Astrocyte (in vitro differentiated cells and primary cell): ENCODE measurements at places on chromosomes 16 and 17. TPM values are rescaled to one million over a fixed set of nuclear protein-coding genes. Genes with fewer than 3 reads are reported as not detected.

- H3K36me3 ChIP-seq = no peaks in the 10 kb centered on the region
- H3K4me3 ChIP-seq = no peak overlapping the region
- no peak for DNase-seq
- peaks cover 14% of the 10 kb centered on the region for H3K4me1 ChIP-seq
- H3K27me3 ChIP-seq = no peaks in the 10 kb centered on the region
These were observed 68.6 kb upstream of the TOB1 start for GRCh38 chr17:50934672-50935220.

GRCh38 chr16:89055894-89056555 lies 37.6 kb upstream of the ACSF3 start:
- DNase-seq = no peak
- H3K36me3 ChIP-seq = no peaks in the 10 kb centered on the region
- no peaks in the 10 kb centered on the region for H3K4me1 ChIP-seq
- peaks cover 7% of the 10 kb centered on the region for H3K27me3 ChIP-seq
- H3K27ac ChIP-seq = no peak overlapping the region

GRCh38 chr17:8628172-8628571 lies 2.4 kb downstream of the MYH10 start:
- no peak for DNase-seq
- H3K36me3 ChIP-seq = no peaks in the 10 kb centered on the region
- H3K4me1 ChIP-seq = peaks cover 24% of the 10 kb centered on the region
- H3K27me3 ChIP-seq = no peaks in the 10 kb centered on the region

DNA sequence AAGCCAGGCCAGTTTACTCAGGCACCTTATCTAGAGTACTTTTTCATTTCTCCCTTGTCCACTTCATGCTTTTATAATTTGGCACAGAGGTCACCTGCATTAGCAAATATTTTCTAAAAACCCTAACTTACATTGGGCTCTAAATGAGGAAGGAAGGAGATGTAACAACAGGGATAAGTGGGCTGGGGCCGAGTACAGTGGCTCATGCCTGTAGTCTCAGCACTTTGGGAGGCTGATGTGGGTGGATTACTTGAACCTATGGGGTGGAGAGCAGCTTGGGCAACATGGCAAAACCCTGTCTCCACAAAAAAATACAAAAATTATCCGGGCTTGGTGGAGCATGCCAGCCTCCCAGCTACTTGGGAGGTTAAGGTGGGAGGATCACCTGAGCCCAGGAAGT lies 55.9 kb downstream of the TMEM100 start:
- no peak for DNase-seq
- no peaks in the 10 kb centered on the region for H3K4me1 ChIP-seq
- no peak overlapping the region for H3K4me3 ChIP-seq

DNA sequence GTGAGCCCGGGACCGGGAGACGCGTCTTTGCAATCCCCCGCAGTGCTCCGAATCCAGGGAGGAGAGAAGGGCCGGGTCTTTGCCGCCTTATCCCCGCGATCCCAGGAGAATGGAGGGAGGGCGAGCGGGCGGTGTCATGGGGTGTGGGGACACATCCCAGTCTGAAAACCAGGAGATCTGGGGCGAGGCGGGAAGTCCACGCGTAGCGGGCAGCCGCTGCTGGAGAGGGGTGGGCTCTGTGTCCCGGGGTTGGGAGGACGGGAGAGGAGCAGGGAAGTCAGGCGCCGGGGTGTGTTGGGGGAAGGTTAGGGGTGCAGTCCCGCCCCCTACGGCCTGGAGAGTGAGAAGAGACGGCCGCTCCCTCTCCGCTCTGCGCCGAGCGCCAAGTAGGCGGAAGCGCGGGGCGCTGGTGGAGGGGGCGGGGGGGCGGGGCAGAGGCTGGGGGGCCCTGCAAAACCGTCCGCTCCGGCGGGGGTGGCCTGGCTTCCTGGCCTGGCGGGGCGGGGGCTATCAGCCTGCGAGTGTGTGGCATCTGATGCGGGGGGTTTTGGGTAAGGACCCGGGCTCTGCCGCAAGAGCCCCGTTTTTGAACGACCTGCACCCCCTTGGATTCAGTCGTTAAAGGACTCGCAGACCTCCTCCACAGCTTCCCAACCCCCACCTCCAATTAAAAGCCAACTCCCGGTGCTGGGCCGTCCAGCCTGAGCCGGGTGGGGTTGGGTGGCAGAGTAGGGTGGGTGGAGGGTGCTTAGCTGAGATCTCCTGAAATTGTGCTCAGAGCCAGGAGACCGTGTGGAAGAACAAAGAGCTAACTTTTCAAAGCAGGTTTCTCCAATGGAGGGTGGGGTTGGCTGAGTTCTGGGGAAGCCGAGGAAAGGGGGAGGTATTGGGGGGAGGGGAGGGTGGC lies 654 bp downstream of the LASP1 start:
- peak overlapping the region; percentile 79 for H3K27ac ChIP-seq
- H3K4me1 ChIP-seq = peaks cover 54% of the 10 kb centered on the region
- H3K27me3 ChIP-seq = no peaks in the 10 kb centered on the region
- no peak for DNase-seq
- H3K36me3 ChIP-seq = peaks cover 4% of the 10 kb centered on the region

DNA sequence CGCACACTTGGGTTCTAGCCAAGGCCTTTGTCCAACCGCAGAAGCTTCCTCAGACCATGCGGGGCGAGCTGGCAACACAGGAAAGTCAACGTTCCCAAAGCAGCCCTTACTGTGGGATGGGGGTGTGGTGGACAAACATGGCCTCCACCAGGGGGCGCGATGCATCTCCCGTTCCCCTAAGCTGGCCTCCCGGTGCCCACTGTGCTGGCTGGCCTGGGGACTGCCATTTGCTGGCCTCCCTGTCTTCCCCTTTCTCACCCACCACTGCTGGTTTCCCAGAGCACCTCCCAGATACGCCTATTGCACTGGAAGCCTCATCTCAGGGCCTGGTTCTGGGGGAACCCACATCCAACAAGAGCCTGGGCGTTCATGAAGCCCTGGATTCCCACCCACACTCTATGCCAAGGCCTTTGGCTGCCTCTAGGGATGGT lies 145.3 kb downstream of the IRF8 start:
- no peak overlapping the region for H3K27ac ChIP-seq
- no peaks in the 10 kb centered on the region for H3K4me1 ChIP-seq
- no peak overlapping the region for H3K4me3 ChIP-seq
- DNase-seq = peak; percentile 12
- H3K27me3 ChIP-seq = peaks cover 34% of the 10 kb centered on the region
- H3K36me3 ChIP-seq = no peaks in the 10 kb centered on the region

DNA sequence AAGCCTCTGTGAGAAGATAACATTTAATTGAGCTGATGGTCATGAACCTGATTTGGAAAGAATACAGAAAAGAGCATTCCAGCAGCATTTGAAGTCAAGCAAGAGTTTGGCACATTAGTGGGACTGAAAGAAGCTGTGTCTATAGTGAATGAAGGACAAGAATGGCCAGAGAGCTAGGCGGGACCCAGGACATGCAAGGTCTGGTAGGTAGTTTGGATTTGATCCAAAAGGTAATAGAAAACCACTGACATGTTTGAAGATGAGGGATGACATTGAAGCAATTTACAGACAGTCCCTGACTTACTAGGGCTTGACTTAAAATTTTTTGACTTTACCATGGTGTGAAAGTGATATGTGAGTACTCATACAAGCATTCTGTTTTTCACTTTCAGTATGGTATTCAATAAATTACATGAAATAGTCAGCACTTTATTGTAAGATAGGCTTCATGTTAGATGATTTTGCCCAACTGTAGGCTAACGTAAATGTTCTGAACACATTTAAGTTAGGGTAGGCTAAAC lies 7.6 kb downstream of the CYB5B start:
- H3K4me1 ChIP-seq = no peaks in the 10 kb centered on the region
- no peak overlapping the region for H3K27ac ChIP-seq
- DNase-seq = no peak
- H3K27me3 ChIP-seq = no peaks in the 10 kb centered on the region

The TRPV3 gene
- 0.16 and 0.22 TPM in 2 replicates for total RNA-seq

The CPHXL gene
- total RNA-seq = not detected in 2 replicates

The MOSMO gene
- 10.7 and 11.5 TPM in 2 replicates for total RNA-seq

The IL21R gene
- 1.8 and 3.0 TPM in 2 replicates for total RNA-seq

The HBQ1 gene
- 2.7 and 4.7 TPM in 2 replicates for total RNA-seq
